ENCODE measurements at places on chromosomes 11 and 22.

DNA sequence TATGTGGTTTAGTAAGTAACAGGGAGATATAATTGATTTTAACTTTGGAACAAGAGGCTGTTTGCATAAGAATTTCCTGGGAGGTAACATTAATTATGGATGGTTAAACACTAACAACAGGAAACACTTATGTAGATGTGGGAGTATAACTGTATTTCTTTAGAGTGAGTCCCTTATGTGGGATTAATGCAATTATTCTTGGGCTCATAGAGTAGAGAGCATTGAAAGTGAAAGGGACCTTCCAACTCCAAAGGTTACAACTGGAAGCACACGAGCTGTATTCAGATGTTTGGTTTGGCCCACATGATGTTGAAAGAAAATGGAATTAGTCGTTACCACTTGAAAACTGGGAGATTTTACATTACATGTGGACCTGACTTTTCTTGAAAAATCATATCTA, 53.5 kb downstream of the BBOX1 start:
- no peak for DNase-seq

GRCh38 chr11:12061851-12062560, 48.4 kb upstream of the MICAL2 start:
- DNase-seq: no peak

DNA sequence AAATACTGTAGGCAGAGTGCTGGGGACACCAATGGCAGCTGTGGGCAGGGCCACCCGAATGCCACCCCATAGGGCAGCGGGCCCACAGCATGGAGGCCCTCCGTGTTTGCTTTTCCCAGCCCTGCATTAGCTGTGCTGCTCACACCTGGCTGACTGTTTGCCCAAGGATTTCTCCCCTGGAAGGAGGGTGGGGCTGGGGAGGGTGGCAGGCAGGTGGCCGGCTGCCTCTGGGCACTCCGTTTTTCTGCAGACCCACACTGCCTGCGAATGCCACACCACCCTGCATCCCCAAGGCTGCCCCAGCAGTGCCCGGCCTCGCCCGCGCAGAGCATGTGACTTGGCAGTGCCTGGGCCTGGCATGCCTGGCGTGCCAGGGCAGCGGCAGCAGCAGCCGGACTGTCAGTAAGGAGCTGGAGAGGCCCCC, 19.6 kb downstream of the DAGLA start:
- peak; percentile 85 for DNase-seq

DNA sequence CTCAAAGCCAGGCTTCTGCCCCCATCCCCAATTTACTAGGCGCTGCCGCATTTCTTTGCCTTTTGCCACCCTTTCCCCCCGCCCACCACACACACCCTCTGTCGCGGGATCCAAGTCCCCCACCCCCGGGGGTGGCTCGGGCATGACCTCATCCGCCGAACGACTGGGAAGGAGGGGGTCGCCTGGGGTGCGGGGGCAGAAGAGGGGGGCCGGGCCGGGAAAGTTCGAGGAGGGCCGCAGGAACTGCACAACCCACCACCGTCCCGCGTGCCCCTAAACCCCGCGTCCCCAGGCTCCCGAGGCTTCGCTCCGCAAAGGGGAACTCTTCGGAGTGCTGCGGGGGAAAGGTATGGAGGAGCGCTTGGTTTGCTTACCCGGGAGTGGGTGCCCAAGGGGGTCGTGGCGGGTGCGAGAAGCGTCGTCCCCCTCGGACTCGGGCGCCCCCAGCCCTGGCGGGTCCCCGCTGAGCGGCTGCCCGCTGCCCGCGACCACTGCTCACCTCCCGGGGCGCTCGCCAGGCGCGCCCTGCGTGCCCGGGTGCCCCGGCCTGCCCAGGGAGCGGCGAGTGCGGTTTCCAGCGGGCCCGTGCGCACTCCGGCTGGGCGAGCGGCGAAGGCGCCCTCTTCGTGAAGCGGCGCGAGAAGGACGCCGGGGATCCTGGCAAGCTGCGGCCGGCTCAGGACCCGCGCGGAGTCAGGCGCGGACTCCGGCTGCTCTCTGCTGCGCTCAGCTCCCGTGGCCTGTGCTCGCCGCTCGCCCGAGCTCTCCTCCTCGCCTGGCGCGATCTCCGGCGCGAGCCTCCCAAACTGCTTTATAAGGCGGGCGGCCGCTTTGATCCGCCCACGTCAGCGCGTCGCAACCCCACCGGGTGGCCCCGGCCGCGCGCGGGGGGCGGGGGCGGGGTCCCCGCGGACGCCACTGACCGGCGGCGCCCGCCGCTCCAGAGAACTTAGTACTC, 4.0 kb upstream of the WNT11 start:
- DNase-seq: peak; percentile 62

GRCh38 chr11:28815110-28815509, 706.9 kb downstream of the METTL15 start:
- no peak for DNase-seq

DNA sequence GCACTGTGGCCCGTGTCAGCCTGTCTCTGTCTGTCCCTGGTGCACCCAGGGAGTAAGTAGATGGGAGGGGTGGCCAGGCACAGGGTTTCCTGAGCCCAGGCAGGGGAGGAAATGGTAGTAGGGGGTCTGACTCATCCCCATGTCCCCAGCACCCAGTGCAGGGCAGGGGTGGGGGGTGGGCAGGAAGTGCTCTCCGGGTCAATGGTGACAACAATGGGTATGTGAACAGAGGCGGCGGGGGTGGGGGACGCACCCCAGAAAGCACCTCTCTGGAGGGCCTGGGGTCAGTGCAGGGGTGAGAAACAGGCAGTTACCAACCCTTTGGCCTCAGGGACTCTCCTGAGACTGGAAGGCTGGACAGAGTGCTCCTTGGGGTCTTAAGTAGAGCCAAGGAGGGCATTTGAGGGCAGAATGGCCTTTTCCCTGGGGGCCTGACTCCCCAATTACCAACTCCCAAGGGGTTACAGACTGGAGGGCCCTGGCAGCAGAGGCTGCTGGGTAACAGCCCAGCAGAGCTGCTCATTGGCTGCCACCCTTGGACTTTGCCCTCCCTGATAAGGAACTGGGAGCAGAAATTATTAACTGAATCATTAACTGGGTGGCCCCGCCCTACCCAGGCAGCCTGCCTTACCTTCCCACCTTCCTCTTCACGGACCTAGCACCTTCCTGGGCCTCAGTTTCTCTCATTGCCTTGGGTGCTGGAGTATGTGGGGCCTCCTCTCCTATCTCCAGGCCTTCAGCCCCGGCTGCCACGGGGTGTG, 4.2 kb downstream of the MYRF start:
- DNase-seq: no peak

DNA sequence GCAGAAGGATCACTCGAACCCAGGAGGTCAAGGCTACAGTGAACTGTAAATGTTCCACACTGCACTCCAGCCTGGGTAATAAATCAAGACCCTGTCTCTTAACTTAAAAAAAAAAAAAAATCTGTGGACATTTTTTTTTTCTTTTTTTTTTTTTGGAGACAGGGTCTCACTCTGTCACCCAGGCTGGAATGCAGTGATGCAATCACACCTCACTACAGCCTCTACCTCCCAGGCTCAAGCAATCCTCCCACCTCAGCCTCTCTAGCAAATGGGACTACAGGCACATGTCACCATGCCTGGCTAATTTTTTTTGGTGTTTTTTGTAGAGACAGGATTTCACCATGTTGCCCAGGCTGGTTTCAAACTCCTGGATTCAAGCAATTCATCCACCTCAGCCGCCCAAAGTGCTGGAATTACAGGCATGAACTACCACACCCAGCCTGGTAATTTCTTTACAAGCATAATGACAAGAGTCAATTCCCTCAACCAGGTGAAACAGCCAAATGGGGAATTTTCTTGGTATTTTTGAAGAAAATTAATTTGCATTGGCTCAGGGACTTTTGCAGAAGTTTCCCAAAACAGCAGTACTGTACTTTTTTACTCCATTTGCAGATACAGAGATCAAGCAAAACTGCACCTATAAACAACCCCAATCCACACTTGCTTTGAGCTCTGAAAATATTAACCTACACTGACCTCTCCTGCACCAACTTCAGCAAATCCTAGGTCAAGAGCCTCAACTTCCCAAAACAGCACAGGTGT, 44.0 kb downstream of the MRTFA start:
- DNase-seq: no peak

DNA sequence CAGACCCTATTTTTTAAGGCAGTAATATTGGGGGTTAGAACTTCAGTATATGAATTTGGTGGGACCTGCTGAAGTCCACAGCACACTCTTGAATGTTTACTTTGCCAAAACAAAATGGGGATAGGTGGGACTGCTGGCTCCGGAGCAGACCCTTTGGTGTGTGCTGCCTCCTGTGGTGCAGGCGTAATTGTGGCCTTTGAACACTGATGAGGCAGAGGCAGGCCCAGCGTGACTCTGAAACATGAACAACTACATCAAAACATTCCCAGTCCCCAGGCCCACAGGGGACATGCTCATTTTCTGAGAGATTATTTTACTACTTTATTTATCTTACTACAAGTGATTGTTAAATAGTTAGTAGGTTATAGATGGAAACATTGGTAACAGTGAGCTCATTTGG, 225.0 kb upstream of the TBCEL start:
- no peak for DNase-seq

GRCh38 chr11:85699957-85700741, 14.2 kb upstream of the CCDC89 start:
- no peak for DNase-seq

DNA sequence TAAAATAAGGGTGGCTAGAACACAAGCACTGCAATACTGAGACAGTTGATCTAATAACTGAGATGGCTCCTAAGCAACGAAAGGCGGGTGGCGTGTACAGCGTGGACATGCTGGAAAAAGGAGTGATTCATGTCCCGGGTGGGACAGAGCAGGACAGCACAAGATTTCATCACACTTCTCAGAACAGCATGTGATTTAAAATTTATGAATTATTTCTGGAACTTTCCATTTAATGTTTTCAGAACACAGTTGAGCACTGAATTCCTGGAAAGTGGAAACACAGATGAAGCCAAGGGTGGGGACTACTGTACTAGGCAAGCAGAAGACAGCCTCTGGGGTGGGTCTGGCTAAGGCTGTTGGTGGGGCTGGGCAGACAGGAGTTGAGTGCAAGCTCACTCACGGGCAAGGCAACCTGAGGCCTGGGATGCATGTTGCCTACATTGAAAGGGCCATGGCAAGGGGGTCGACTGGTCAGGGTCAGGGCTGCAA, 165.6 kb upstream of the DDI1 start:
- DNase-seq: no peak

DNA sequence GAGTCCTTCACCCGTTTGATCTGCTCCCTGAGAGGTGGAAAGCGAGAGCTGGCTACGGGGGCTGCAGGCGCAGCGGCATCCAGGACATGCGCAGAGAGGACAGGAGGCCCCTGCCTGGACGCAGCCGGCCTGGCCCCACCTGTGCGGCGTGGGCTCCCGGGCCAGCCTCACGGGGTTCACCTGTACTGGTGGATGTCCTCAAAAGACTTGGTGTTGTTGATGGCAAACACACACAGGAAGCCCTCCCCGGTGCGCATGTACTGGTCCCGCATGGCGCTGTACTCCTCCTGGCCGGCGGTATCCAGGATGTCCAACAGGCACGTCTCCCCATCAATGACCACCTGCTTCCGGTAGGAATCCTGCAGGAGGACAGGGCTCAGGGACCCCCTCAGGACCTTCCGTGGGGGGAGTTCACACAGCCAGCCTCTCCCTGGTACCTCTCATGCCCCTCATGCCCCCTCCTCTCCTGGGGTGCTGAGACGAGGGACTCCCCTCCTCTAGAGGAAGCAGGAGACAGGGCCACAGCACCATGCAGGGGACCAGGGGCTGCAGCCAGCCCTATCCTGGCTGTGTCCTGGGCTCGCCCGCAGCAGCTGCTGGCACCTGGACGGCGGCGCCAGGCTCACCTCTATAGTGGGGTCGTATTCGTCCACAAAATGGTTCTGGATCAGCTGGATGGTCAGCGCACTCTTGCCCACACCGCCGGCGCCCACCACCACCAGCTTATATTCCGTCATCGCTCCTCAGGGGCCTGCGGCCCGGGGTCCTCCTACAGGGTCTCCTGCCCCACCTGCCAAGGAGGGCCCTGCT, 1.6 kb downstream of the HRAS start:
- DNase-seq: no peak

DNA sequence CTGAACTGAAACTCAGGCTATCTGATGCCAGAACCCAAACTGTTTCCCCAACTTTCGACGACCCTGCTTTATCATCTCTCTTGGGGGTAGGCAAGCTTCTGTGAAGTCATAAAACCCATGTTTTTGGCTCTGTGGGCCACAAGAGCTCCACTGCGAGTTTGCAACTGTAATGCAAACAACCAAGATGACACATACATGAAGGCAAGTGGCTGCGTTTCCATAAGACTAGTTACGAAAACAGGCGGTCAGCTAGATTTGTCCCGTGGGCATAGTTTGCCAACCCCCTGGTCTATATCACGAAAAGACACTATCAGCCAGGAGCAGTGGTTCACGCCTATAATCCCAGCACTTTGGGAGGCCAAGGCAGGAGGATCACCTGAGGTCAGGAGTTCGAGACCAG, 37.5 kb downstream of the TPST2 start:
- DNase-seq: no peak

- no peak for DNase-seq
Measured at GRCh38 chr22:29157759-29158535, 47.7 kb upstream of the EMID1 start.

DNA sequence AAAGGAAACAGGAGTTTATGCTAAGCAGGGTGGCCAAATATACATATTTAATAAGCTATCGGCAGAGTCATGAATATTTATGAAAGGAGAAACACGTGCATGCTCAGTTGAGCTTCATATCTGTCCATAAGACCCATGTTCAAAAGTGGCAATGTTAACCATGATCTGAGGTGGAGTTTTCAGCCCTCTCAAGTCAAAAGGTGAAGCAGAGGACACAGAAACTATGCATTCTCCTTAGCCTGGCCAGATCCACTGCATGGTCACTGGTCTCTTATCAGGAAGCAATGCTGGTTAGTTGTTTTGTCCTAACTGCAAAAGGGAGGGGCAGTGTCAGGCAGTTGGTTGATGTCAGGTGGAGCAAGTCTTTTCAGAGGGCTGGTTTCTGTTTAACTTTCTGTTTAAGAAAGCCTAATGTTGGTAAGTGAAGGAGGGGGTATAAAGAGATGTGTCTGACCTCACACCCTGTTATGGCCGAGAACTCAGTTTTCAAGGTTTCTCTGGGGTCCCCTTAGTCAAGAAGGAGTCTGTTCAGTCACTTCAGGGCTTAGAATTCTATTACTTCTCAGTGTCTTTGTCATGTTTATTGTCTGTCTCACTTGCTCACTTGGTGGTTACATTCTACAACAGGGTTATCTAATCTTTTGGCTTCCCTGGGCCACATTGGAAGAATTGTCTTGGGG, 5.5 kb upstream of the SELENOH start:
- DNase-seq: no peak
